Right renal pelvis (tissue), 4 donors: ENCODE measurements at places on chromosomes 16 and 17.
A peak's percentile ranks its signal among the peaks of the same experiment; 100 is the strongest.

DNA sequence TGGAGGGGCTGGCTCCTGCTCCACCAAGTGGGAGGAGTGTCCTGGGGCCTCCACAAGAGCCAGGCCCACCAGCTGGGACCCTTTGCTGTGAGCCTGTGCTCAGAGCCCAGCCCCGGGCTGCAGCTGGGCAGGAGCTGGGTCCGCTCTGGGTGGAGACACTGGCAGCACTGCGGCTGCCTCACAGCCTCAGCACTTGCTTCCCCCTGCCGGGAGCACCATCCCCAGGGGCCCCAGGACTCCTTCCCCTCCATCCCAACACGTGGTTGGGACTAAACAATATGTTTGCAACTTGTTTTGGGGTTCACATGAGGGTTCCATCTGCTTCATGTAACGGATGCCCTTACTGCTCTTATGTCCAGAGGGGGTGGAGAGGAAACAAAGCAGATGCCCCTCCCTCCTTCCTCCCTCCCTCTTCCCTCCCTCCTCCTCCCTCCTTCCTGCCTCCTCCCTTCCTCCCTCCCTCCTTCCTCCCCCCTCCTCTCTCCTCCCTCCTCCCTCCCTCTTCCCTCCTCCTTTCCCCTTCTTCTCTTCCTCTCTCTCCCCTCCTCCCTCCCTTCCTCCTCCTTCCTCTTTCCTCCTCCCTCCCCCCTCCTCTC lies 16.3 kb upstream of the CBFA2T3 start:
- DNase-seq: no peak

DNA sequence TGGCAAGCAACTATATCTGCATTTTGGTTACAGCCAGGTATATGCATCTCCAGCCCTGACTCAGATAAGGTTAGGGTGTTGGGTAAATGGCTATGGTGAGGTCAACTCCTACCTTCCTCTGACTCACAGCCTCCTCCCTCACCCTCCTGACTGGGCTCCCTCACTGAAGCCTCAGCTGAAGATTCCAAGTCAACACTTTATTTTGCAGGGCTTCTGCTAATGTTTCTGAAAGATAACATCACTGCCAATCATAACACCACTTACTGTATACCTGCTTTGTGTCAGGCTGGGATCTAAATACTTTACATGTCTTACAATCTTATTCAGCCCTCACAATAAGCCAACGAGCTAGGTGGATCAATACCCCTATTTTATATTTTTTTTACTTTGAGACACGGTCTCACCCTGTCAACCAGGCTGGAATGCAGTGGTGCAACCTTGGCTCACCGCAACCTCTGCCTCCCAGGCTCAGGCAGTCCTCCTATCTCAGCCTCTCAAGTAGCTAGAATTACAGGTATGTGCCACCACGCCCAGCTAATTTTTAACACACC lies 47.8 kb upstream of the GCSH start:
- no peak for DNase-seq

DNA sequence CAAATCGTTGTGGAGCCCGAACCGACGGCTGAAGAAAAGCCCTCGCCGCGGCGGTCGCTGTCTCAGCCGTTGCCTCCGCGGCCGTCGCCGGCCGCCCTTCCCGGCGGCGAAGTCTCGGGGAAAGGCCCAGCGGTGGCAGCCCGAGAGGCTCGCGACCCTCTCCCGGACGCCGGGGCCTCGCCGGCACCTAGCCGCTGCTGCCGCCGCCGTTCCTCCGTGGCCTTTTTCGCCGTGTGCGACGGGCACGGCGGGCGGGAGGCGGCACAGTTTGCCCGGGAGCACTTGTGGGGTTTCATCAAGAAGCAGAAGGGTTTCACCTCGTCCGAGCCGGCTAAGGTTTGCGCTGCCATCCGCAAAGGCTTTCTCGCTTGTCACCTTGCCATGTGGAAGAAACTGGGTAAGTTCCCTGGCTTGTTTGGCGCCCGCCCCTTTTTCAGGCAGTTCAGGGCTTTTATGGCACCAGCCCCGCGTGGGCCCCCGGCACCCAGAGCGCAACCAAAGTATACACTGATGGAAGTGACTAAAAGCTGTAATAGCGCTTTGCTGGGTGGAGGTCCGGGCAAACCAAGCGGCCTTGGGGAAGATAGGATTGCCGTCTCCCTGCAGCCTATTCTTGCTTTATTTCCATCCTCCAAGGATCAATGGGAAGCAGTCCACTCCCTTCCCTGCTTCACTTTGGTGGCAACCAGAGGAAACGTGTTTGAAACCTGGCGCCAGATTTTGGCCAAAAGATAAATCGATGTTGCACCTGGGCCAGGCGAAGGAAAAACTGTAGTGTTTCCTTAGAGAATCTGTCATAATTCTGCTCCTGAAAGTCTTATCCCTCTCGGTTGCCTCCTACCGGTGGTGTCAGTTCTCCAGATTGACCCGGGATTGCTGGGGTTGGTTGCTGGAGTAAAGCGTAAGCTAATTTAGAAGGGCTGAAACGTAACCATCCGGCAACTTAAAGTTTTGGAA lies 775 bp downstream of the PPM1D start:
- DNase-seq: peak; percentile 80

DNA sequence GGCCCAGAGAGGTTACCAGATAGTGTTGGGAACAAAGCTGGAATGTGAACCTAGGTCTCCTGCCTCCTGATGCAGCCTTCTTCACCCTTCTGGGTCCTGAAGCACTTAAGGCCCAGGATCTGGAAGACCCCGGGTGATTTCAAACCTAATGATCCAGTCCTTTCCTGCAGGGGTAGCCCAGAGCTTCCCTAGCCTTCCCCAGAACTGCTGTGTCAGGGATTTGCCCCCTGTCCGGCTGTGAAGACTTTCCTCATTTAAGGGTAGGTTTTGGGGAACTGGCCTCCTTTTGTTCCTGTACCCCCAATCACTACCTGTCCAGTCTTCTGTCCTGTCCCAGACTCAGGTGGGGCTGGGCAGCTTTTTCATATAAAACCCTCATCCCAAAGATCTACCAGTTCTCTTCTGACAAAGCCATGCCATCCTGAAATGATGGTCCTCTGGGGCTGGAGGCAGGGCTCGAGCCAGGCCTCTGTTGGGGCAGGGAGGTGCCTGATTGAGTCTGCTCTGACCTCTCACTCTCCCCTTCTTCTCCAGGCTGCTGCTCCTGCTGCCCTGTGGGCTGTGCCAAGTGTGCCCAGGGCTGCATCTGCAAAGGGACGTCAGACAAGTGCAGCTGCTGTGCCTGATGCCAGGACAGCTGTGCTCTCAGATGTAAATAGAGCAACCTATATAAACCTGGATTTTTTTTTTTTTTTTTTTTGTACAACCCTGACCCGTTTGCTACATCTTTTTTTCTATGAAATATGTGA lies 1.3 kb downstream of the MT1X start:
- DNase-seq: no peak

DNA sequence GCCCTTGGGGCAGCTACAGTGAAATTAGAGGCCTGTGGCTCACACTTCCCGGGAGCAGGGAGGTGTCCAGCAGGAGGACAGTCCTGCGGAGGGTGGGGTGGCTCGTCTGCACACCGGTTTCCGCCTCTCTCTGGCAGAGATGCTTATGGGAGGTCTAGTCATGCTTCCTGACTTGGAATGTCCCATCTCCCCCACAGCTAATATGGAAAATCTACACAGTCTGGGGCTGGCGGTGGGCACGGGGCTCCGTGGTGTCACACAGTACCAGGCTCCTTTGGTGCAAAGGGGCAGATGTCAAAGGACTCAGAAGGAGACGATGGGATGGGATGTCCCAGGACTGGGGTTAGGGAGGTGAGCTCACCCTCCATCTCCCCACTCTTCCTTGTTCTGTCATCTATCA lies 44.1 kb upstream of the DOC2B start:
- DNase-seq: no peak

DNA sequence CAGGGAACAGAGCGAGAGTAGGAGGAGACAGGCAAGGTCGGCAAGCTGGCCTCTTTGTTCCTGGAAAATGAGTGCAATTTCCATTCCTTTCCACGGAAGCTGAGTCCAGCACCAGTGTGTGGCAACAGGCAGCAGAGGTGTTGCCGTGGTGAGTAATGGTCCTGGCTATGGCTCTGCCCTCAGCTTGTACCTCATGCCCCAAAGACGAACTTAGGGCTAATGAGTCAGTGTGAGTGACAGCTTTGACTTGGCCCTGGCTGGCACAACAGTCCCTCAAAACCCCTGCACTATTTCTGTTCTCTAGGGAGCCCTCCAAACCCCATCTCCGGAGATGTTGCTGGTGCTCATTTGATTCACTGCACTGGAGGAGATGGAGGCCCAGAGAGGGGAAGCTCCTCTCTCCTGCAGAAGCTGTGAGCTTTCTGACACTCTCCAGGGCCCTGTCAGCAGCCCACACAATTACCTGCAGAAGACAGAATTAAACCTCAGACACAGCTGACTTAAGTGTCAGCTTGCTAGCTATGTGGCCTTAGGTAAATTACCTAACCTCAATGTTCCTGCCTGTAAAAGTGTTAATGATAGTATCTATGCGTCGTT lies 129.9 kb downstream of the TMEM132E start:
- no peak for DNase-seq

DNA sequence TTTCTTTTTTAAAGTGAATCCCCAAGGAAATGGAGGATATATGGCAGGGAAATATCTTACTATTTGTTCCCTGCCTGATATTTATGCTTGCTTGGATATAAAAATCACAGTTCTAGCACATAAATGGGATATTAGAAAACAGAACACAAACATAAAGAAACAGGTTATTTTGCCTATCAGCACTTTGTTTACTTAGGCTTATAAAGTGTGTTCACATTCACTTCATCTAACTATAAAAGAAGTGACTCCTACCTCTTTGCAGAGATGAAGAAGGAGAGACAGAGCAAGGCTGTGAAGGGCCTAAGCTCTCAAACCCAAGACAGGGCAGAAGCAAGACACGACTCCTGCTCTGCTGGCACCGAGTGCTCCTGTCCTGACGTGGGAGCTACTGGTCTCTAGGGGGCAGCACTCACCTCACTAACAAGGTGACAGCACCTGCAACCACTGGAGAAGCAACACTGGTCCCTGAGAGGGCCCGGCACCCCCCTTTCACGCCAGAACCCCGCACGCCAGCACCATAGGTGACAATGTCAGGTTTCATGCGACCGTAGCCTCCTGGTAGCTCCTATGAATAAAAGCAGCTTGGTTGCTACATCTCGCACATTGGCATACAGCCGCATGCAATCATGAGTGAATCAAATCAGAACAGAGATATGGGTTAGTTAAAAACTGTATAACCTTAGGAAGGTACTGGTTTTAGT lies 32.0 kb downstream of the MBTPS1 start:
- peak; percentile 30 for DNase-seq

DNA sequence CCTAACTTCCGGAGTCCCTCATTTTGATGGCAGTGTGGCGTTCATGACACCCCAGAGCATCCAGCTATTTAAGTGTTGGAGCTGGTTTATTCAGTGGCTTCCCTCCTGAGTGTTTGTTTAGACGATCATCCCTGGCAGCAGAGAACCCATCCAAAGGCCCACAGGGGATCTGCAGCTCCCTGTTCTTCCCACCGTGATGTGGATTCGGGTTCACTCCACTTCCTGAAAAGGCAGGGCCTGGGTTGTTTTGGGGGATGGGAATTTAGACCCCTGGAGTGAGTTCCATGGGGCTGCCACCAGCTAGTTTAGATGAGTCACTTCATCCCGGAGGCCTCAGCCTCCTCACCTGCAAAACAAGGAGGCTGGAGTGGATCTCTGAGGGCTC lies 2.3 kb downstream of the KSR1 start:
- no peak for DNase-seq

DNA sequence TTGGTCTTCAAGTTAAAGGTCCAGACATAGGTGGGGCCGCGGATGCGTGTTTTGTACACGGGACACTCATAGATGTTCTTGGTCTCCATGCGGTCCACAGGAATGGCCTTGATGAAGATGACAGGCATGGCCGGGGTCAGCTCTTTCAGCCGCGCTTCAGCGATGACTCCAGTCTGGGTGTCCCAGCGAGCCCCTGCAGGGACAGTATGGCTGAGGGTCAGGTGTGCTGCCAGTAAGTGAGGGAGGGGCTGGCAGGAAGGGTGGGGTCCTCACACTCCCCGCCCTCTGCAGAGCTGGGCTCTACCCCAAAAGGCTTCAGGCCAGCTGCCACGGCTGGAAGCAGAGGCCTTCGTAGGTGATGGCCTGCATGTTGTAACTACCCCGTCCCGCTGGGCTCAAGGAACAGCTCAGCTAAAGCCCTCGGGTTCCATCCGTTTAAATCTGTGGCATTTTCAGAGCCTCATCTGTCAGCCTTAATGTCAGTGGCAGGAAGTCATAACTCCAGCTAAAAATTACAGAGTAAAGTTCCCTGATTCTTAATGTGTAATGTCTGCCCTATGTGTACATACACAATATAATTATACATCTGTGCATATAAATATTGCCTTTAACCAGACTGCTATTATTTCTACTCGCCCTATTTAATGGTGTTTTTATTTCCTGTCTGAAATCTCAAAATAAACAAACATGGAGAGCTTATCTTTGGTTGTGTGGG lies 45.7 kb downstream of the PGS1 start:
- DNase-seq: no peak

DNA sequence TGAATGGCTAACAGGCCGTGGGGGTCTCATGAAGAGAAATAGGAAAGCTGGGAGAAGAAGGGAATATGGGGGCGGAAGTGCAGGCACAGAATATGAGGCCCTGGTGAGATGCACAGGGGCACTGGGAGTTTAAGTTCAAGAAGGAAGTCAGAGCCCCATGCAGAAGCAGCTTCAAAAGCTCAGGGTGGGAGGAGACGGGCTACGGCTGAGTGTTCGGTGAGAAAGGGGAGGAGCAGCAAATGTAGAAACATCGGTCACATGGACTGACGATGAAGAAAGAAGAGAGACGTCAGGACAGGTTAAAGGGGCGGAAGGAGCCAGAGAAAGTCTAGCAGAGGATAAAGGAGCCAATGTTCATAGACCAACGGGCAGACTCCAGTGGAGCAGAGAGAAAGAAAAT lies 204.5 kb upstream of the ZFHX3 start:
- no peak for DNase-seq

DNA sequence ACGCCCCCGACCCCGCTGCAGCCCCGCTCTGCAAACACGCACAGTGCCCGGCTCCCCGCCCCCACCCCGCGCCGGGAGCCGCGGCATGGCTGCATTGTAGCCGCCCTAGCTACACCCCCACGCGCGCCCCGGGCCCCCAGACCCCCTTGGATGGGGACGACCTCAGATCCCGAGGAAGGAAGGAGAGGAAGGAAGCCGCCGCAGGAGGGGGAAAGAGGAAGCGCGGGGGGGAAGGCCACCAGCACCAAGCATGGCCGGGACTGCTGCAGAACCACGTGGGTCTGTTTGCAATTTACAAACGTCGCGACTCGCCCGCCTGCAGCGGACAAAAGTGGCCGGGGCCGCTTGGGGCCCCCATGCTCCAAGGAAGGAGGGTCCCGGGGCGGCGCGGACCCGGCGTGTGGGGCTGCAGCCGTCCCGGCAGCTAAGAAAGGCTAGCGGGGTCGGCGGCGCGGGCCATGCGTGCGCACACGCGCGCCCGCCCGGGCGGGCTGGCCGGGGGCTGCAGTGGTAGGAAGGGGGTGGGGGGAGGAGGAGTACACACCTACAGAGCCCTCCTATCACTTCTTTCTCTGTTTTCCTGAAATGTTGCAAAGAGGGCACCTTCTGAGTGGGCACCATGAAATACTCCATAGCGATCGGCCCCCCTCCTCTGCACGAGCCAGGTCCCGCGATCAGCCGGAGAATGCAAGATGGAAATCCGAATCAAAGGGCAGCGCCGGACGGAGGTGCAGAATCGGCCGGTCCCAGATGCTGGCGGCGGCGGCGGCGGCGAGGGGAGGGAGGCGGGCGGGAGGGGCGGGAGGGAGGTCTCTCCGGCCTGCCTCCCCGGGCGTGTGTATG lies 488 bp downstream of the TFAP4 start:
- DNase-seq: no peak
